ENCODE measurements at places on chromosomes 4 and X.

GRCh38 chrX:50698944-50699343, 115.0 kb downstream of the SHROOM4 start:
- DNase-seq = no peak

DNA sequence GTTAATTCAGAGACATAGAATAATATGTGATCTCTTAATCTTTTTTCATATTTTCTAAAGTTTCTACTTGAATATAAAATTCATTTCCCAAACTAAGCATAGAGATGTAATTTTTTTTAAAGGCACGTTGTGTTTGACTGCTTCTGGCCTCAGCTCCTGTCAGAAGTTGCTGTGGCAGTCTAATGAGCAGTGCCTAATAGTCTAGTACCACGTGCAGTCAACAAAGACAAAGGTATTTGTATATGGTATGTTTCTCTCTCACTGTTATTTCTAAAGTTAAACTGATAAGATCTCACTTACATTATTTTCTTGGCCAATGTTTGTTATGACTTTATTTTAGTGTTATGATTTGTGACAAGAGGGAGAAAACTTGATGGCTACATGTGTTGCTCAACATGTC, 48.6 kb upstream of the MCUB start:
- DNase-seq = no peak

GRCh38 chr4:17580969-17581368, 4.0 kb downstream of the LAP3 start:
- DNase-seq = no peak

- no peak for DNase-seq
These were observed 94.4 kb downstream of the KLHL8 start for GRCh38 chr4:87126056-87126455.

DNA sequence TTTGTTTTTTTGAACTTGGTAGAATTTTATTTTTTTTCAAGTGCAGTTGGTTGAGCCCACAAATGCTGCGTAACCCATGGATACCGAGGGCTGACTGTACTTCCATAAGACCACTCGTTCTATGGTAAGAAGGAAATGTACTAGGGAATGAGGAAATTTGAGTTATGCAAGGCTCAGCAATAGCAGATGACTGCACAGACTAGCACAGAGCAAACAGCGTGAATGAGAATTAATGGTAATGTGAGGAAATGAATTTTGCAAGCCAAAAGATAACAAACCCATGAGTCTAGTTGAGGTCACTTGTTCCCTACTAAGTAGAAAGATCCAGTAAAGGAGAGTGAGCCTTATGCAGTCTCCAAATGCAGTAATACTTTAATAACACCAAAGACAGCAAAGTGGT, 17.4 kb downstream of the GSPT2 start:
- DNase-seq = no peak

DNA sequence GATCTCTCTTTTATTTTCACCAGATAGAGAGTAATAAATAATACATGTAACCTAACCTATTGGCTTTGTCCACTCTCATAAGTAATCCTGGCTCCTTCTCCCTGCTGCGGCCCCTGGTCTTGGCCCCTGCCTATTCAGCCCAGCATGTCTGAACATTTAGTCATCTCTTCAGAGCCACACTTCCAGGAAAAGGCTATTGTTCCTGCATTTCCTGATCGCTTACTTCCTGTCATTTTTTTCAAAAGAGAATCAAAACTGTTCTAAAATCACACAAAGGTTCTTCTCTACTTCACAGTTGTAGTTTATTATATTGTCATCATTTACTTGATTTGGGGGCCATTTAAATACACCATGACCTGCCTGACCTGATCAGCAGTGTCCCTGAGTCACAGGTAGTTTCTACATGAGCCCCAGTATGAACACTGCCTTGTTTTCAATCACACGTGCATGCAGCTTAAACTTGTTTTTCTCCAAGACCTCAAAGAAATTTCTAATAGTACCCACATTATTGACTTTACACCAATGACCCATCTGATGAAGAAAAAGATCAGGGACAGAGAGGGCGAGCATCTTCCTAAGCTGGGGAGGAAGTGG, 47.4 kb upstream of the KDR start:
- DNase-seq = no peak

- no peak for DNase-seq
These were observed 20.2 kb downstream of the PYURF start for GRCh38 chr4:88503344-88503743.

- no peak for DNase-seq
These were observed 105.4 kb downstream of the CYLC1 start for GRCh38 chrX:83966347-83966746.

GRCh38 chr4:42412251-42412650, 15.0 kb downstream of the SHISA3 start:
- DNase-seq = no peak

GRCh38 chrX:124395145-124395880, 49.0 kb downstream of the SH2D1A start:
- DNase-seq = no peak

DNA sequence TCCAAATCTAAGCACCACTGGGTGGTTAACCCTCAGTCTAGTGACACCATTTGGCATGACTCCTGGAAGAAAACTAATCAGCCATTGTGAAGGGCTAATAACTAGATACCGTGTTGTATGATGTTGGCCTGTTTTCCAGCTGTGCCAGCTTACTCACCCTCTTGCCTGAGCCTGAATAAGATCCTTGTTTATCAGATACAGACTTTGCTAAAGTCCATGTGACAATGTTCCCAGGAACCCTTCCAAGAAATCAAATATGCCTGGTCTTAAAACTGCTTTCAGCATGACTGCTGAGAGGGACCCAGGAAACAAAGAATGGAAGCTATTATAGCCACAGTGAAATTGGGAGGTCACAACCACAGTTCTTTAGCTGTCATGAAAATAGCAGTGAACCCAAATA, 640.8 kb upstream of the INTU start:
- DNase-seq = no peak

DNA sequence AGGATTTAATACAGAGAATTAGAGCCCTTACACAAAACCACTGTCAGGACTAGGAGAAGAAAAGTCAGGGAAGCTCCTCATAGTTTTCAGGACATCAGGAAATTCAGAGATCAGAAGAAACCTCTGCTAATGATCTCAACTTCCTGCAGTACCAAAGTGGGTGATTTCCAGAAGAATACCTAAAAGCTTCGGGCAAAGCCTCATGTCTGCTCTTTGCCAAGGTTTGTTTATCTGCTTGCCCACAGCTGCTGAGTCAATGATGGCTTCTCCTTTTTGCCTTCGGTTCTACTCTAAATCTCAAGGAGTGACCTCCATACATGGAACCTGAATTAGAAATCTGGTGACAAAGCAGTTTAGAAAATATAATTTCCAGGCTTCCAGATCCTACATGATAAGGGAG, 68.4 kb downstream of the USP38 start:
- DNase-seq = no peak

DNA sequence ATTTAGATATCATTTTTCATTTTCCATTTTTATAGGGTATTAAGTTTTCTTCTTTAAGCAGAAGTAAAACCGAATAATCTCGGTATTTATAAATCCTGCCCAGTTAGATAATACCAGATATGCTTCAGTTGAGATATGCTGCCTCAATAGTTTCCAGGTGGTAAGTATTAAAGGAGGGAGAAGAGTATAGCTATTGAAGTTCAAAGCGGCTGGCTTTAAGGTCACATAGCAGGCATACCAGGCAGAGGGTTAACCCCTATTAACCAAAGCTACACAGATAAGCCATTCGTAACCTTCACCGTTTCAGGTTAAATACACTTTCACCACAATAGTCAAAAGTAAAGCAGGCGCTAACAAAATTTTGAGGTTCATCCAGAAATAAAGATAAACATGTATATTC, 54.2 kb downstream of the EDNRA start:
- no peak for DNase-seq

DNA sequence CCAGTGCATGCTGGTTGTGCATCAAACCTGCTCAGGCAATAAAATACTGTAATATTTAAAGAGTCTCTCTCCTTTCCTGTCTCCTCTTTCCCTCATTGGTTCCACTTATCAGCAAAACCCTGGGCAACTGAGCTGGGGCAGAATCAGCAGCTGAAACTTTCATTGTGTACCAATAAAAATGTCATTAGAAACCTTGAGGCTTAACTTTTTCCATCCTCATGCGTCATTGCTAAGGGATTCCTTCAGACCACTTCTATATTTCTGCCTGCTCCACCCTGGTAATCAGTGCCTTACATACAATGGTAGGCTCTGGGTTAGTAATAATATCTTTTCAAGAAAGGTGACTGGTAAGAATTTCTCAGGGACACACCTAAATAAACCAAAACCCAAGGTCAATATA, 880.3 kb downstream of the RPA4 start:
- no peak for DNase-seq

DNA sequence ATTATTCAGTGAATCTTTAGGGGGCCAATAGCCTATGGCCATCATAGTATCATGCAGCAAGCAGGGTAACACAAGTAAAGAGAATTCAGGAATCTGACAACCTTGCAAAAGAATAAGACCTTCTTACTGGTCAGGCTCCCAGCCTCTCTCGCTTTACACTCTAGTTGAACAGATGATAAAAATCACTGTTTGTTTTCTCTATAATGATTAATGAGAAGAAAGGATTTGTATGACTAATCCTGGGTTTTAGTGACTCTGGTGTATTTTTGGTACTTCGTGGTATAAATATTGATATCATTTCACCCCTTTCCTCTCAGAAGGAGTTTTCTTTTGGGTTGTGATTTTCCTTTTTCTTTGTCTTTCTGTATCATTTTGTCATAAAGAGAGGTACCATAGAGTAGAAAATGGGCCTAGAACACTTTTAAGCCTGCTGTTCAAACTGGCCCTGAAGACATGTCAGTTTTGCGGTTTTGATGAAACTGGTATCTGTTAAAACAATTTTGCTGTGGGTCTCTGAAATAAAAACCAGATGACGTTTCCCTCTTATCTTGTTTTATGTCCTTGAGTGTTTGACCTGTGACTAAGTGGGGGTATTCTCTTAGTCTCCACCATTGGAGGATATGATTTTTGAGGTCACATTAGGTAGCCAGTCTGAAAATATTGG, 294.9 kb upstream of the TBX22 start:
- no peak for DNase-seq

DNA sequence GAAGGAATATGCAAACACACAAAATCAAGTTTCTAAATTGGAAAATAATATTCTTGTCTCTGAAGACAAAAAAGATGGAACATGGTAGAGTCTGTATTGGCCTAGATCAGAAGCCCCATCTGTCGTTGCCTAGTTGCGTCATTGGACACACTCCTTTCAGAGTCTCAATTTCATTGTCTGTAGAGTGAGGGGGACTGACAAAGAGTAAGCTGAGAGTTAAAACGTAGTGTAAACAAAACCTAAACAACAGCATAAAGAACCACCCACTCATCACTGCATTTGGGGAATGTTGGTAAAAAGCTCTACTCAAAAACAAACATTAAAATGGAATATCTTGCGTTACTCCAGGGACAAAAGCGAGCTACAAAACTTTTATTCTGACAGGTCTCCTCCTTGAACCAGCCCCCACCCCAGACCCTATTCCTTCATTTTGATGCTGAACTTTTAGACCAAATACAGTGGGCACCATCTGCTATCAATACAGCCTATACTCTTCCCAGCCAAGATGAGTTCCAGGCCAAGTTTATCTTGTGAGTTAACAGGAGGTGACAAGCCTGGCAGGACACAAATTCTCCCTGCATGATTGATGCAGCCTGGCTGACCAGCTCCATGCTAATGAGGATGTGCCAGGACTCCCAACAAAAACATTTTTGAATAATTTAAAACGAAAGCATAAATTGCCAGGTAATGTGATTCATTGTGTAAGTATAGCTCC, 125.2 kb downstream of the COL25A1 start:
- no peak for DNase-seq

GRCh38 chr4:93825551-93826216, 2.9 kb upstream of the ATOH1 start:
- no peak for DNase-seq

DNA sequence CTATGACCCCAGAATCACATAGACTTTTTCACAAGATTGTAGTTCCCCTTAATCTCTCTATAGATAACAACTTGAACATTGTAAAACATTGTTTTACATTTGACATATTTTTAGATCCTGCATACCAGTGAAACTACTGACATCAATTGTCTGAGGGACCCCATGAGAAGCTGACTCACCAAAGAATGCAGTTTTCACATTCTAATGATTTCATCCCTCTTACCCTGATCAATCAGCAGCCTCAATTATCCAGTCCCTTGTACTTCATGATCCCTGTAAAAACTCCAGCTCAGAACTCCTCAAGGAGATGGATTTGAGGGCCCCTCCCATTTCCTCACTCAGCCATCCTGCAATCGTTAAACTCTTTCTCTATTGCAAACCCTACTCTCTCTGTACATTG, 411.0 kb upstream of the NDST3 start:
- DNase-seq = no peak

GRCh38 chrX:39840581-39841093, 257.1 kb downstream of the BCOR start:
- no peak for DNase-seq

All from stimulated activated CD4-positive, alpha-beta T cell treated with anti-CD3 and anti-CD28 coated beads, Interleukin-1b, Interleukin-23, amount 100 ng/mL, for 1 hour (primary cell).